Posterior vena cava (tissue), 2 donors: ENCODE measurements at places on chromosomes 3 and 15.

- no peak for DNase-seq
These were observed at the start of gene CAMKV for GRCh38 chr3:49869525-49870126. TSS of gene CAMKV (minus strand) at chr3:49869906. CDS start at chr3:49862388, 7,518 bp downstream.

DNA sequence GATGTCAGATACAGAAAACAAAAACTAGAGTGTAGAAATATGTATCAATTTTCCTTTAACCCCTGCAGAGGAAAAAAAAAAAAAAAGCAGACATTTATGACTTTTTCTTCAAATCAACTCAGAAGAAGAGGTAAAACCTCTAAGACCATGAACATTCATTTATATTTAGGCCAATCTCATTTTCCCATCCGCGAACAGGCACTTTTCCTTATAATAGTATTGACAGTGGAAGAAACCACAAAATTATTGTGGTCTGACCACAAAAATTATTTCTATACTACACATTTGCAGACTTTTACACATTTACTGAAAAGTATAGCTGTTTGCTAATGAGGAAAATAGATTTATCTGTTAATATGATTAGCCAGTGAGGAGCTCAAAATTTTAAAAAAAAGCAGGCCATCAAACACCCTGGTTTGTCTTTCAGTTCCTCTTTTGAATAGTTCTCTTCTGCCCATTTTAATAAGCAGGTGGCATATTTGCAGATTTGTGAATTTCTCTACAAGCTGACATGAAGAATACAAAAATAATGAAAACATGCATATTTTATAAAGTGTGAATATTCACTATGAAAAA lies 5.7 kb downstream of the OSBPL11 start:
- DNase-seq, result no peak

DNA sequence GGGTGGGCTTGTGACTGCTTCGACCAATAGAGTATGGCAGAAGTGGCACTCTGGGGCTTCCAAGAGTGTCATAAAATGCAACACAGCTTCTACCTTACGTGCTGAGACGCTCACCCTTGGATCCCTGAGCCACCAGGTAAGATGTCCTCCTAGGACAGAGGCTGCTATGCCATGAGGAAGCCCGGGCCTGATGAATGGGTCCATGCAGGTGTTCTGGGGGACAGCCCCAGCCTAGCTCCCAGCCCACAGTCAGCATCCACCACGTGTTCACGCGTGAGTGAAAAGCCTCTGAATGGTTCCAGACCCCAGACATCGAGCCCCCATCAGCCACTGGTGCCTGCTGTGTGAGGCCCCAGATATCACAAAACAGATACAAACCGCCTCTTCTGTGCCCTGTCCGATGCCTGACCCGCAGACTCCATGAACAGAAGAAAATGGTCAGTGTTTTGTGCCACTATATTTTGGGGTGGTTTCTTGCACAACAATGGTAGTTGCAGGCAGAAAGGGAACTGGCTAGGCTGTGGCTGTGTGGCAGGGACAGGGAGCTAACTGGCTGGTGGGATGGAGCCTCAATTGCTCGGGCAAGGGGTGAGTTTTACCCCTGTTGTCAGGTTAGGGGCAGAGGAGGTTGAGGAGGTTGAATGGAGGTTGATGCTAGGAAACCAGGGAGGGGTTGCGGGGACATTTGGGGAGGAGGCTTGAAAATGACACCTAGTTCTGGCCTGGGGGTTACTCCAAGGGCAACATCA lies 92.2 kb downstream of the LINGO1 start:
- peak; percentile 59 for DNase-seq

GRCh38 chr15:34217587-34218225 lies 7.1 kb upstream of the EMC4 start:
- no peak for DNase-seq

- DNase-seq, result no peak
These were observed 32.5 kb upstream of the DCLK3 start for GRCh38 chr3:36796881-36797280.

DNA sequence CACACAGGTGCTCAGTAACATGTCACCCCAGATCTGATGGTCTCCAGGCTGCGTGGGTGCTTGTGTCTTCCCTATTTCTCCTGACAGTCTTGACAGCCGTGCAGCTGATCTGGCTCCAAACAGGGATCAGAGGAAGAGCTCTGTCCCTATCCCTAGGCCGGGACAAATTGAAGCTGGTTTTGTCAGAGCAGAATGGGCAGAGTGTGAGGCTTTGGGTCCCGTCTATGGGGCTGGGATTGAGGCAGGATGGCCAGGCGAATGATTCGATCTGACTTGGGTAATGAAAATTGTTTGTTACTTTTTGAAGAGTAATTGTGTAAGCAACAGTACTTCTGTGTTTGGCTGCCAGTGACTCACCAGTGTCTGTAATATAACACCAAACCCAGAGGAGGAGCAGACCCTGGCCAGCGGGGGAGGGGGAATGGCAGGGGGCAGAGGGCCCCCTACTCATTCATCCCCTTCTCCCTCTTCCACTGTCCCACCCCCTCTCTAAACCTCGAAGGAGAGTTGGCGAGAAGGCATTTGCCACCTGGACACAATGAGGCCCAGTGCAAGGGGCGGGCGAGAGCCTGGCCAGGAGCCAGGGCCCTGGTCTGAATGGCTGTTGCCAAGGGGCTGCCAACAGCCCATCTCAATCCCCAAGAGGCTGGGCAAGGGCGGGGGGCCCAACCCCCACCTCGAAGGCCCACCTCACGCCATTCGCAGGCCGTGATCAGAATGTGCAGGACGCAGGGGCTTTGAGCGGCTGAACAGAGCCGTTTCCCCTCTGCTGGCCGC lies 4.9 kb upstream of the MAGEF1 start:
- DNase-seq, result peak; percentile 80

- DNase-seq, result no peak
These were observed 6.9 kb downstream of the NIPA2 start for GRCh38 chr15:22845289-22845900.

DNA sequence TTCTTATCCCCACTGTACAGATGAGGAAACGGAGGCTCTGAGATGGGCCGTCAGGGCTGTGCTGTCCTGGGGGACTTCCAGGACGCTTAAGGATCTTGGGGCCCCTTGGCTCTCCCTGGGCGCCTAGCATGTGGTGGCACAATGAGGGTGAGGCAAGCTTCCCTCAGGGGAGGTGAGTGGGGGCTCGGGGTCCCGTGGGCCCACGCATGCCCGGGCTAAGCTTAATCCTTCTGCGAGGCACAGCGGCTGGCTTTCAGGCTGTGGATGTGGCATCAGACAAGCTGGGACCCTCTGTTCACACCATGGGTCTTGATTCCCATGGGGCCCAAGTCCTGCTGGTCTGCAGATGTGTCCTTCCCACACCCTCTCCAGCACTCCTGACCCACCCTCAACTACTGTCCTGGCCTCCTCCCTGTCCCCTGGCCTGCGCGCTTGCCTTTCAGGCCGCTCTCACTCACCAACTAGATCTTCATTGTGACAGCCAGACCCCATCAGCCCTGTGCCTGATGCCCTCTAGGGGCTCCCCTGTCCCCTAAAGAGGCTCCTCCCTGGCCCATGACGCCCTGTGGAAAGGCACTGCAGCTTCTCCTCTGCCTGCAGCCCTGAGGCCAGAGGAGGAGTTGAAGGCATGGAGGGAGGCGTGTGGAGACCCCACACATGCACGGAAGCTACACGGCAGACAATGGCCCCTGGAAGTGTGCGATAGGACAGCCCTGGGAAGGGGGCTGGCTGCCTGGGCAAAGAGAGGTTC lies 11.3 kb downstream of the DUSP7 start:
- no peak for DNase-seq

GRCh38 chr3:155701882-155702465 lies 42.9 kb downstream of the PLCH1 start:
- no peak for DNase-seq

- no peak for DNase-seq
These were observed 42.0 kb upstream of the SKOR1 start for GRCh38 chr15:67783303-67783702.
